ENCODE measurements at places on chromosomes 2 and 18.

DNA sequence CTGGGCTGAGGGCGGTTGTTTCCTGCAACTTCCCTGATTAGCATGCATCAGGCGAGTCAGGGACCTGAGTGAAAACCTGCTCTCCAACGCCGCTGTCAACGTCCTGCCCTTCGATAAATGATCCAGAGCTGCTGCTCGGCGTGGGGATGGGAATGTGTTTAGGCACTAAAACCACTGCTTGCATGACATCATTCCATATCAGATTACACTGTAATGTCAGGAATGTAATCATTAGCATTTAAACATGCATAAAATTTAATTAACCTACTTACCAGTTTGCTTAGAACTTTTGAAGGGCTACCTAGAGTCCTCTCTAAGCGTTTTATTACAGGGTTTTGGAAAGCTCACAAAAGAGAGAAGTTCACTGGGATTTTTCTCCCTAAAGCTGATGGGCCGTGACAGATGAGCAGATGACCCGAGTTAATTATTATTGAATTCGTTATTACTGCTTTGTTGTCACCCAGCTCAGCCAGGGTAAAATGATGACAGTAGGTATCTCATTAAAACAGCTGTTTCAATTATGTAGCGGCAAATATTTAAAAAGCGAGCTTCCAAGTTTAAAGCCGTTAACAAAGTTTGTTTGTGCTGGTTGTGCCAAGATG is 685.6 kb upstream of the SALL3 start:
- DNase-seq, result no peak

DNA sequence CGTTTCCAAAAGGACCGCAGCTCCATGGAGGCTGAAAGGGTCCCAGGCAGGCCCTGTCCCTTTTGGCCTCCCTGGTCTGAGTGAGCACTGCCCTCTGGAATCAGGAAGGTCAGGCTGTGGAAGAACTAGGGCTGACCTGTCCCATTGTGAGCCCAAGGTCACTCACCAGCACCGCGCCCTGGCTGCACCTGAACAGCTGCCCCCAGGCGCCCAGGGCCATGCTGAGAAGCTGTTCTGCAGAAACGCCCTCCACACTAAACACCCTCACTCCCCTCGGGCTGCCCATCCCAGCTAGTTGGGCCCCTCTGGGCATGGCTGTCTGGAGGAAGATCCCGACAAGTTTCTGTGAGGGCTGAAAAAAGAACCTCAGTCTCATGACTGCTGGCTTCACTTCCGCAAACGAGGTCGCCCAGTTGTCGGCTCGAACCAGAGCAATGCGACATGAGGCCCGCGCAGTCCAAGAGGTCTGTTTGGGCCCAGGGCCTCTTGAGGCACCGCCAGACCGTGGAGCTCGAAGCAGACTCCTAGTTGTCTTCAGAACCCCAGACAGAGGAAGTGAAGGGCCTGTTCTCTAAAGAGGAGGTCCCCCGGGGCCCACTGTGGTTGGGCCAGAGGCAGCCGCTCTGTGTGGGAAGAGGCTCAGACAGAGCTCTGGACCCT is 64.4 kb downstream of the INPP5D start:
- DNase-seq, result no peak

- no peak for DNase-seq
These were observed 190.1 kb downstream of the PTPRM start for GRCh38 chr18:7757175-7757574.

GRCh38 chr2:149858216-149858615 is 270.6 kb upstream of the MMADHC start:
- DNase-seq, result no peak

GRCh38 chr2:101949304-101949703 is 42.5 kb upstream of the IL1R2 start:
- DNase-seq, result no peak

GRCh38 chr2:77720115-77720514 is 197.9 kb upstream of the LRRTM4 start:
- DNase-seq, result no peak

- DNase-seq, result no peak
These were observed 15.6 kb downstream of the ARHGEF33 start for GRCh38 chr2:38905251-38905650.

GRCh38 chr2:102145107-102145506 is 2.6 kb downstream of the IL1R1 start:
- no peak for DNase-seq

All from hematopoietic multipotent progenitor cell treated with erythropoietin and hydrocortisone succinate and interleukin-3 and kit ligand, for 6 days (in vitro differentiated cells).